ENCODE measurements at places on chromosomes 7 and 10.
A peak's percentile ranks its signal among the peaks of the same experiment; 100 is the strongest.

DNA sequence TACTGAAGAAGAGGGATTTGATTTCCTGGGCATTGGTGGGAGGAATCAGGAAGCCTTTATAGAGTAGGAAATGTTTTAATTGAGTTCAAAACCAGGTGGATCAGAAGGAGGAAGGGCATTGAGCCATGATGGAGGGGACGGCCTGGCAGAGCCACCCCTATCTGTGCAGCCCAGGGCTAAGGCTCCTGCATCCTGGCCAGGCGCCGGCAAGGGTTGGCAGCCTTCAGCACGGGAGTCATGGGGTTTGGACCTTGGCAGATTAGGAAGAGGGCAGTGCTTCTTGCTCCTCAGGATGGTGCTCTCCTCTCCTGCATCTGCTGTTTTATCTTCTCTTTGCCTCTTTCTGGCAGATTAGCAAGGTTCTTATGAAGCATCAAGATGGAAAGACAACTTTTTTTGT, 12.5 kb downstream of the ZNF862 start:
- no peak for DNase-seq

- no peak for DNase-seq
Measured at GRCh38 chr10:73873838-73874215, 528 bp downstream of the CAMK2G start.

GRCh38 chr10:86410542-86411124, 44.0 kb upstream of the GRID1 start:
- no peak for DNase-seq

GRCh38 chr7:150994141-150994837, 3.5 kb downstream of the NOS3 start:
- DNase-seq, result peak; percentile 30

DNA sequence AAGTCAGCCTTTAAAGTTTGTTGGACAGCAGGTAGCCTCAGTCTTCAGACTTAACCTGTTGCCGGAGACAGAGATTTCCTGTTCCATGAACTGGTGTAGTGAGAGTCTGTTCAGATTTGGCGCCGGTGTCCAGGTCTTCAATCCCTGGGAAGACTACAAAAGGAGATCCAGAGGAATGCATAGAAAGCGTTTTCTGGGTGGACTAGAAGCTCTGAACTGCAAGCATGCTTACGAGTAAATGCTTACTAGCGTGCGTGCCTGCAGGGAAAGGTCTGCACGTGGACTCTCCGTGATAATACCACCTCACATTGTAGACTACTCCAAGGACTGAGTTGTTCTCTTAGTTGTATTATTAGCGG, 878 bp downstream of the GLRX3 start:
- no peak for DNase-seq

DNA sequence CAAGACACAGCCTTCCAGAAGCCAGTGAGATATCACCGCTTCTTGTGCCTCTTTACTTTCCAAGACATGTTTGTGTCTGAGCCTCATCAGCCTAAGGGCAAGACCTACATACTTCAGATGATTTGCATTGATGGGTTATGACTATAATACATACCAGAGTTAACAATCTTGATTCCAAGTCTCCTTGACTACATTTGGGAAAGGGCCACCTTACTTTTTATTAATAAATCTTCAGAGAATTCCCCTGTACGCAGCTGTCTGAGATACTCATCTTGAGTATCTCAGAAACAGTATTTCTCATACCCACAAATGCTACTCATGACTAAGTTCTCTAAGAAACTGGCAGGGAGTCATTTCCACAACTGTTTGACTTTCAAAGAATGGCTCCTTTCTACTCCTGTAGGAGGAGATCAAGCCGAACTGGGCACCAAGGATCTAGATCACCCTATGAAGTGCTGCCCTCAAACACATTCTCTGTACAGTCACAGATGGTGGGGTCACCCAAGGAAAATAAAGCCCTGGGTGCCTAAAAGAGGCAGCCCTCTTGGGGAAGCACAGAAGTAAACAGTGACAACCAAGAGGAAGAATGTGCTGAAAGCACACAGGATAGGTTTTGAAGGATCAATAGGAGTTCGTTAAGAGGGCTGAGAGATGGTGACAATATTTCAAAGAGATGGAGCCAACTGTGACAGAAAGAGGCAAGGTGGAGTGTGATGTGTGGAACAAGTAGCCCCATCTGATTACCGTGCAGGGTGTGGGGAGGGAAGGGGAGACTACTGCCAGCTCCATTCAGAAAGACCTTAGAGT, 138.9 kb downstream of the JAZF1 start:
- no peak for DNase-seq

DNA sequence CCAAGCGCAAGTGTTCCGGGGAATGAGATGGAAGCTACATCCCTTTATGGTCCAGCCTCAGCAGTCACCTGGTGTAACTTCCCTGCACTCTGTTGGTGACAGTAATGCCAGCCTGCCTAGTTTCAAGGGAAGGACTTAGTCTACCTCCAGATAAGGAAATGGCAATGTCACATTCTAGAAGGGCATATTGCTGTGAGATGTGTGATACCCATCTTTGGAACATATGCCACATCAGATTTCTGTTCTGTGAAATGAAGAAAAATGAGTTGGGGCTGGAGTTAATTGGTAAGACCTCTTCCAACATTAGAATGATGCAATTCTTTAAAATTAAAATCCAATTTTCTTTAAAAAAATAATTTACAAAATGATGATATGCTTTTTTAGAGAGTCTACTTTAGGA, 212.0 kb downstream of the LRMDA start:
- no peak for DNase-seq

DNA sequence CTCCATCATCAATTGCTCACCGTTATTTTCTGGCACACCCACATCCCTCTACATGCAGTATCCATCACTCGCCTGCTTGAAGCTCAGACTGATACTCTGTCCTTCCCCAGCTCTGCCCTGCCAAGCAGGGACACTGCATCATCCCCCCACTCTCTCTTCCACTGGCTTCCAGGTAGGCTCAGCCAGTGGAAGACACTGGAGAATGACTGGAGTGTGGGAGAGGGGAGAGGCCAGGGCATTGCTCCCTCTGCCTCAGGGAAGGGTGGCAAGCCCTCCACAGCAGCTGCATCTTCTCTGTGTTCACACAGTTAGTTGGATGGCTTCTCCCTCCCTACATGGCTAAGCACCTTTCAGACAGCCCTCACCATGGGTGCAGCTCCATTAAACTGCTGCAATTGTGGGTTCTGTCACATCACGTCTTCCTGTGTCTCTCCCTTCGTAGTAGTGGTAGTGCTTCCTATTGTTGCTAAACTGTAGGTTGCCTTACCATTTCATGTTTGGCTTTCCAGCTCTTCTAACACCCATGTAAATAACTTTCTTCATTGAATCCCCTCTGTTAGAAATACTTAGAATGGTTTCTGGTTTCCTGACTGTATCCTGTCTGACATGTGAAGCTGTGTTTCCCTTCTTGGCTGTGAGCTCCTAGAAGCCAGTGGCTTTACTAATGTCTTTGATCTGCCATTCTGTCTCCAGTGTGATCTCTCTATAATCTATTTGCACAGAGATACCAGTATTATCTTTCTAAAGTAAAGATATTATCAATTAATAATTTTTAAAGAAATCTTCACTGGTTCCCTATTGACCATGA, 483.7 kb upstream of the LRRN3 start:
- no peak for DNase-seq

- peak; percentile 49 for DNase-seq
Measured at GRCh38 chr10:127853868-127854768, 38.6 kb downstream of the CLRN3 start.

- DNase-seq, result no peak
Measured at GRCh38 chr7:2384354-2385243, 18.8 kb upstream of the CHST12 start.

DNA sequence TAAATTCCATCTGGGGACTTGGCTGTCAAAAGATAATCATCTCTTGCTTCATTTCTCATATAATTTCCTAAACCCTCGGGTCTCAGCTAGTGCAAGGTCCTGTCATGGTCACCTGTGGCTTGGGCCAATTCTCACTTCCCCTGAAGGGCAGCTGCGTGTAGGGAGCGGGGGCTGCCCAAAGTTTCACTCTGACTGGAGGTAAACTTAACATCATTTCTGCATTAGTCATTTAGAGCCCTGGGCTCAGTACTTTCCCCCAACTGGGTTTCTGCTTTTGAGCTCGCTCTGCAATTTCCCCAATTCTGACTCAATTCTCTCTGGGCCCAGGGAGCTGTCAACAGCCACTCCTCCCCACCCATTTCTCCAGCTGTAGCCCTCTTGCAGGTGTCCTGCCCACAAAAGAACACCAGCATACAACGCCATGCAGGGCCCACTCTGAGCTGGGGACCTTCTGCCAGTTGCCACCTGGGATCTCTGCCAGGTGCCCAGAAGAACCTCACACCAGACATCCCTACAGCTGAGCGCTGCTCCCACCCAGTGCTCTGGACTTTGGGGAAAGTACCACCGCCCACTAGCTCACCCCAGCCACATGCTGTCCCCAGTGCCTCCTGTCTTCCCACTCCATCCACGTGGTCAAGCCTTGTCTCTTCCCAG, 37.9 kb downstream of the VOPP1 start:
- DNase-seq, result peak; percentile 64

DNA sequence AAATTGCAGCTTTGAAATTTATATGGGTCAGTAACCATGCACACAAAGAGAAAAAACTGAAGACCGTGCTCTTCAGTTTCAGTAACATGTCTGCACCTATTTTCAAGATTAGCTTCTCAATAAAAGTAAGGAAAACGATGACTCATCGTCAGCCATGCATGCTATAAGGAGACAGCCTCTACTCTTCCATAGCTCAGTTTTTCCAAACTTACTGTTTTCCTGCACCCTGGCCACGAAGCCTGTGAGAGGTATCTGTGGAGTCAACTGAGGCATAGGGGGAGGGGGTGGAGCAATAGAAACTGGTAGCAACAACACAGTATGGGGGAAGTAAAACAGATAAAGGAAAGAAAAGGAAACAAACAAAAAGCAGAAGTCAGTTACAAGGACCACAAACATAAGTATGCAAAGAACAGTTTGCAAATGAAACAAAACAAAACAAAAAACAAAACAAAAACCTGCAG, 58.0 kb downstream of the PDSS1 start:
- peak; percentile 8 for DNase-seq

GRCh38 chr10:106387063-106387462, 777.4 kb downstream of the SORCS1 start:
- DNase-seq, result no peak

- no peak for DNase-seq
Measured at GRCh38 chr10:88702848-88703597, 3.0 kb upstream of the LIPK start.

DNA sequence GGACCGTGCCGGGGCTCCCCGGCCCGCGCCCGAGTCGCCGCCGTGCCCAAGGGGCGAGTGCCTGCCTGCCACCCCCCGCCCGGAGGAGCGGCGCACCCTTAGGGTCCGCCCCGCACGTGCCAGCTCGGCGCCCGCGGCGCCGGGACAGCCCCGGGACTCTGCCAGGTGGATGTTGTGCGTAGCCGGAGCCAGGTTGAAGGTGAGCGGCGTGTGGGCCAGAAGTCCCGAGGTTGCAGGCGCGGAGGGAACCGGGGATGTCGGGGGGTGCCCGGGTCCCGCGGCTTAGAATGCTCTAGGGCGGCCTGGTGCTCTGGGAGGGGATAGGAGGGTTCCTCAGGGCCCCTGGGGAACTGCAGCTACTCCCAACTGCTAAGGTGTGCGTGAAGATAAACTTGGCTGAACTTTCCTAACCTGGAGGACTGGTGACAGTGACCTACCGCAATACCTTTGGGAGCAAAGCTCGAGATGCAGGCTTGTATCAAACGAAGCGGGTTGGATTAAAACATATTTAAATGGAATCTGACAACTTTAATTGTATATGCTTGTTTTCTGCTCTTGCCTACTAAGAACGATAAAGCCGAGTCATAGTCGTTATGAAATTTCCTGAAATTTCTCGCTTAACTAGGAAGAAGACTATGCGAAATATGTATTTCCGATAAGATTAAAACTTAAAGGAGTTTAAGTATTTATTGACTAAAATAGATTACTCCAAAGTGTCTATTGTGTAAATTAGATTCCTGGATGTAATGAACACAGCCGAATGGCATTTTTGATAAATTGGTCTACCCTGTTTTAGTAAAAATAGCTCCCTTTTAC, at the start of gene CUX1:
CUX1 (plus strand) TSS at position 156 of the 816 bp plus-strand sequence; CDS start at position 170, 14 bp downstream.
- peak; percentile 55 for DNase-seq

DNA sequence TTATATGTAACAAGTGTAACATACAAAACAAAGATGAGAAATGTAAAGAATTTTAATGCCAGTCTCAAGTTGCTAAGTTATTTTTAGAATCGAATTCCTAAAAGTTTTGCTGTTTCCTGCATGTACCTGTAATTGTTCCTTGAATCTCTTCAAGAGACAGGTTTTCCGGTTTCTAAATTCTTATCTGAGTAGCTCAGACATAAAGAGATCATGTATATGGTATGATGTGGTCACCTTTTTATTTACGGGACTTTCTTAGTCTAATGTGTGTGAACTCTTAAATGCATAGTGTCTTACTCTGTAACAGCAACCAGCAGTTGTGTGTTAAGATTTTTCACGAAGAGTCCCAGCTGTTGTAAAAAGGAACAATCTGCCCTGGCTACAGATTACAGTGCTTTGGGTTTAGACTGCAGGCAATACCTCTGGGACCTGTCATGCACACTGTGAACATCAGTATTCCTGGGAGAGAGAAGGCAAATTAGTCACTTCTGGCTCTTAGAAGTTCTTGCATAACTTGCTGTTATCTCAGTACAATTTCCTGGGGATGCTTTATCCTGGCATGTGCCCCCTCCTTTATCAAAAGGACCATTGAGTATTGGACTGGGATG, 263.4 kb downstream of the BICC1 start:
- no peak for DNase-seq

GRCh38 chr7:34949361-34949760, 87.9 kb downstream of the DPY19L1 start:
- DNase-seq, result no peak

- DNase-seq, result no peak
Measured at GRCh38 chr10:122374859-122375678, 561 bp downstream of the PLEKHA1 start.

DNA sequence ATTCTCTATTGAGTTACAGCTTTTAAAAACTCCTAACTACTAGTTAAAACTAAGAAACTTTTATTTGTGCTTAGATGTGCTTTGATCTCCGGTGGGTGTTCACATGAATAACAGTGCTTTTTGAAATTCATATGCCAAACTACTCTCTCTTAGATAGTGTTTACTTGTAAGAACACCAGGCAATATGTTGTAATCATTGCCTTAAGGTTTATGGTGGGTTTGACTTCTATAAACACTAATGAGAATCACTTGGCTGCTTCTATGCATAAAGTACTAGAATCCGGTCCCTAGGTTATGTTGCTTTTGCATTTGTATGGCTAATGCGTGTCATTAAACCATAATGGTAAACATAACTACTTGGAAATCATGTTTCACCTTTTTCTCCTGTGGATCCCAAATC, 203.9 kb upstream of the VSTM2A start:
- no peak for DNase-seq

- no peak for DNase-seq
Measured at GRCh38 chr10:110471566-110472139, 26.1 kb upstream of the DUSP5 start.

GRCh38 chr10:82558014-82558607, 683.1 kb downstream of the NRG3 start:
- no peak for DNase-seq

Measured in AML-193 (cell line).